ENCODE measurements at places on chromosomes 16 and 17.

DNA sequence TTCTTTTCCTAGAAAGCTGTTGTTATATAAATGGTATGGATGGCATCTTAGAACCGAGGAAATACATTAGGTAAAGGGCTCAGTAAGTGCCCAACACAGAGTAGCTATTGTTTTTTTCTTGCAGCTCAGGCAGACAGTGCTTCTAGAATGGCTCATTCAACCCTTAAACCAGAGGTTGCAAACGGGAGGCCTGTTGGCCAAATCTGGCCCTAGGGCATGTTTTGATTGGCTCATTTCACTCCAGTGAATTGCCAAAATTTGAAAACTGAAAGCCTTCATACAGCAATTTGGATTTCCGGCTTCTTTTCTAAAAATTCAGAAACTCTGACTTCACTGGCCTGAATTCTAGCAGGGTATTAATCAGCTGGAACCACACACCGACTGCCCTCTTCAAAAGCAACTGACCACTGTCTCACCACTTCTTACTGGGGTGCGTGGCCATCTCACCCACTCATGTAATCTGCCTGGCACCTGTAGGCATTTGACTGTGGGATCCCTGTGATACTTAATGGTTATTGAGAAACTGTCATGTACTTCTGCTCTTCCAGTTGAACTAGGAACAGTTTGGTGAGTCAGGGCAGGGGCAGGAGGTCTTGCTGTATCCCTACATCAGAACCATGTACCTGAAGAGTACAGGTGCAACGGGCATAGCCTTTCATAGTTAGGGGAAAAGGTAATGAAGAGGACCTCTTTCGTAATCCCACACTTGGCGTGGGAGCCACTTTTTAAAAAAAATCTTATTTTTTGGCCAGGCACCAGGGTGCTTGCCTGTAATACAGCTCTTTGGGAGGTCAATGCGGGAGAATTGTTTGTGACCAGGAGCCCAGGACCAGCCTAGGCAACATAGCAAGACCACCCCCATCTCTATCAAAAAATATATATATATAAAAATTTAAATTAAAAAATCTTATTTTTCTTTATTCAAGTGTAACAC is 53.6 kb upstream of the SCNN1B start:
- DNase-seq: no peak

DNA sequence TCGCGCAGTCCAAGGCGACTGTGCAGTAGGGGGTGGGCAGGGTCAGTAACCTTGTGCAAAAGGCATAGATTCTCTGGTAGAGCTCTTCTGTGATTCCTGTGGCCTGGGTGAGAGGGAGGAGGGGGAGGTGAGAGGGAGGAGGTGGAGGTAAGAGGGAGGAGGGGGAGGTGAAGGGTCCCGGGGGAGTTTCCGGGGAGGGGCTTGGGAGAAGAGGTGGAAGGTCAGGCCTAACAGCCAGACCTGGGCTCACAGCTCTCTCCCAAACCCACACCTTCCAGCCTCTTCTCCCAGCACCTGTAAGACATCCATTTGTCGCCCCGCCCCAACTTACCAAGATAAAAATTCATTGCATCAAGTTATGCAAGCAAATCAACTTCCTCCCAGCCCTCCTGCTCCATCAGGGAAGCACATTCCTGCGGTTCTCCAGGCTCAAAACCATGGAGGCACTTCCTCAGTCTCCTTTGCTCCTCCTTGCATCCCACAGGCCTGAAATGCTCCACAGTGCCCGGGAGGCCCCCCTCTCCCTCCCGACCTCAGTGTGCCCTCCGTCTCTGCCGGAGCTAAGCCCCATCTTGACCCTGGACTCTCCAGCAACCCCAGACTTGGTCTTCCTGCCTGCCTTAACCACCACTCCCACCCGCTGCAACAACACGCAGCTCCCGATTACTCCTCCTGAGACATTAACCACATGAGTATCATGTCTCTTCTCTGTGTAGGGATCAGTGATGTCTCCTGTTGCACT is 30.5 kb downstream of the PIK3R6 start:
- no peak for DNase-seq

DNA sequence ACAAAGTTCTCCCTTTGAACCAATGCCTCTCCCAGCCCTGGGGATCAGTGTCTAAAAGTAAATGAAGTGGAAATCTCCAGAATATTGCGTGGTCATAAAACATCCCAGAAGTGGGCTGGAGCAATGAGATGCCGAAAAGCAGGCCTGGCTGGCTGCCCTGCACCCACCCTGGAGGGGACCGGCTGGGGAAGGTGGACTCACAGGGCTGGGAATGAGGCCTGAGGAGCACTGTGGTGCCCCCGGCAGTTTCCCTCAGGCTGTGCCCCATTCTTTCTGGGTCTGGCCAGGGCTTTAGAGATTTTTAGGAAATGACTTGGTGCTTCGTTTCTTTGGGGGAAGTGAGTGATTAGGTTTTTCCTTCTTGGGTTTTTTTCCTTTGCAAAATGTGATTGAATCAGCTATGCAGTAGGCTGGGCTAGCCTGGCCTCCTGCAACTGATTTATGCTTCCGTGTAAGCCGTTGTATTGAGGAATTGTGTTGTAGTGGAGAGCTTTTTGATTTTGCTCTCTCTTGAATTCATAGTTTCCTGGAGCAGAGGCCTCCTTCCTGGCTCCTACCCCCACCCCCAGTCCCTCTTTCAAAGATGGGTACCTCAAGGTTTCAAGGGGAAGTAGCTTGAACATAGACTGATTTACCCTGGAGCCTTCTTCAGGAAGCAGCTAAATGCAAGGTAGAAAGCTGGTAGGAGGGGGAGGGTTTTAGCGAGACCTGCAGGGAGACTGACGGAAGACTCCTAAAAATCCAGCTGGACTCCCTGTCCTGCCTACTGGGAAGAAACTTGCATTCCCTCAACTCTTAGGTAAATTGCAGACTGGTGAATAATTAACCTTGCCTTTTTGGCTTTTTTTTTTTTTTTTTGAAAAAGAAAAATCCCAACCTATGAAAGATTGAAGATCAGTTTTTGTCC is 170.2 kb downstream of the RAB11FIP4 start:
- no peak for DNase-seq

DNA sequence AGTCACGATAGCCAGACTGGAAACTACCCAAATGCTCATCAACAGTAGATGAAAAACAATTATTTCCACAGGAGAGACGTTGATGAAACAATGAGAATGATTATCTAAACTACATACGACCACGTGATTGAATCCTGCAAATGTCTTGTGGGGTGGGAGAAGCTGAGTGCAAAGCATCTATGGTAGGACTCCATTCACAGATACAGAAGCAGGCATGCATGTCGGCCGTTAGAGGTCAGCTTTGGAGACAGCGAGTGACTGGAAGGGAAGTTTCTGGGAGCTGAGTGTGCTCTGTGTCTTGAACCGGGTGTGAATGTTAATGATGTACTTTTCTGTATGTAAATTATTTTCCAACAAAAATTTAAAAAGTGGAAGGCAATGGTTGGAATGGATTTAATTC is 71.5 kb upstream of the DNAJA2 start:
- peak; percentile 24 for DNase-seq

- peak; percentile 46 for DNase-seq
Measured at GRCh38 chr17:56624309-56624708, 30.8 kb downstream of the NOG start.

DNA sequence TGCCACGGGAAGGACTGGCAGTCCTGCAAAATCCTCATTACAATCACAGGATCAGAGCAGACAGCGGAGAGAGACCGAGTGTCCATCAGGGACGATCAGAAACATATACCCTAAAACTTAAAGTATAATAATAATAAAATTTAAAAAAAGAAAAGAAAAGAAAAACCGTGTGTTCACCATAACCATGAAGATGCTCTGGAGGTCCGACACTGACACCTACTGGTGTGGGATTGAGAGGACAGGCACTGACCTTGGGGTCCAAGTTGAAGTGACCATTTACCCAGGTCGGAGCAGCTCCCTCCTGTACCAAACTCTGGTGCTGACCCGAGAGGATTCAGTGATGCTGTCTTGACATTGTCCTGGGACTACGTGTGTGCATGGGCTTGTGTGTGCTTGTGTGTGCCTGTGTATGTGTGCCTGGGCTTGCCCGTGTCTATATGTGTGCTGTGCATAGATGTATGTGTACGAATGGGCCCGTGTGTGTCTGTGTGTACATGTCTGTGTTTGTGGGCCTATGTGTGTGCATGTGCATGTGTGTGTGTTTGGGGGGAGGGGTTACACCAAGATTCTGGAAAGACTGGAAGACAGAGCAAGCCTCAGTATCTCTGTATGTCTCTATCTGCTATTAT is 10.0 kb upstream of the CD300LD start:
- peak; percentile 62 for DNase-seq

DNA sequence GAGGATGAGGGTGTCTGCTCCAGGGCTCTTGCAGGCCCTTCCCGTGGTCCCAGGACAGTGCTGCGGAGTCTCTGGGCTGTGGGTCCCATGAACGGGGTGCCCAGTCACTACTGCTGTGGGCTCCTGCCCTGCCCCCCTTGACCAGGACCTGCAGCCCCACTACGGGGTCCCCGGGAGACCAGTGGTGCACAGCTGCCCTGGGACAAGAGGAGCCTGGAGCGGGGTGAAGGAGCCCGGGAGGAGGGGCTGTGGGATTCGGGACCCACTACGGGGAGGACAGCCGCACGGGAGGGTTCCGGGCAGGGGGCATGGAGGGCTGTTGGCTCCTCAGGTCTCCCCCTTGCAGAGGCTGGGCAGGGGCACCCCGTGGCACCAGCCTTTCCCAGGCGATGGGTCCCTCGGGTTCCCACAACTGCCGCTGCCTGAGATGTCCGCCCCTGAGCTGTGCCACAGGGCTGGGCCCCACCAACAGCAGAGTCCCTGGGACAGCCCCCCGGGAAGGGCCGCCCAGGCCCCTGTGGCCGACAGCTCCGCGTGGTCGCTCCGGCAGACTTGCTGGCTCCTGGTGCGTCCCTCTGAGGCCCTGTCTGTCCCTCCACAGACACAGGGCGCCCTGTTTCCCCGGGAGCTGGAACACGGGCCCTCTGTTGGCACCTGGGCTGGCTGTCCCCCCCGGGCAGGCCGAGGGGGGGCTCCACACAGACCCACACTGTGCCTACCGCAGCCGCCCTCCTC is 52.1 kb upstream of the GNG13 start:
- DNase-seq: no peak

- DNase-seq: peak; percentile 59
Measured at GRCh38 chr17:80781211-80781610, 210.4 kb upstream of the CHMP6 start.

GRCh38 chr17:45224671-45225050 is 3.0 kb downstream of the FMNL1 start:
- no peak for DNase-seq

GRCh38 chr17:28717578-28718332 is at the start of gene RAB34:
Gene RAB34, minus strand, starts transcription at chr17:28717868. Its CDS starts 602 bp downstream, at chr17:28717266.
- no peak for DNase-seq

DNA sequence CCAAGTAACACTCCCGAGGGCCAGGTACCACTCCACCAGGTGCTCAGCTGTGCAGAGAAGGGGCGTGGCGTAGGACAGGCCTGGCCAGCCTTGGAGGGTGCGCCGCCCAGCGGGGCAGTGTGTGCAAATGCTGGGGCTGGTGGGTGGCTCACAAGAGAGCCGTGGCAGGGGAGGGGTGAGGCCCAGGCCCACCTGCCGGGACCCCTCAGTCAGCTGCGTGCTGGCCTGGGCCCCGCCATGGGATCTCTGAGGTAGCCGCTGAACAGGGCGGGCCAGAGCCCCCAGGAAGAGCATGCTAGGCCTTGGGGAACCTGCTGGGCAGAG is 8.8 kb downstream of the TPSG1 start:
- no peak for DNase-seq

DNA sequence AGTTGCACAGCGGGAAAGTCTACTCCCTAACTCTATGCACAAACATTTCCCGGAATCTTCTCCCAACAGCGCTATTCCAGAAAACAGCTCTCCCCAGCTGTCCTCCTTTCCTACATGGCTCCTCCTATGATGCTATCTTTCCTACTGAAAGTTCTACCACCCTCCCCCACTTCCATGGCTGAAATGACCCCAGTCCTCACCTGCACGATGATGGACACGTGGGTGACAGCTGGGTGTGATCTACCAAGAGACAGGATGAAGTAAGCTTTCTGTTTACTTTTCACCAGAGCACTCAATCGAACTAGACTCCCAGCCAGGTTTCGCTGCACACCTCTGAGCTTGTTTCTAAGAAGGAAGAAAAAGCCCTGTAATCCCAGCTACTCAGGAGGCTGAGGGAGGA is 10.7 kb downstream of the CTC1 start:
- DNase-seq: no peak

DNA sequence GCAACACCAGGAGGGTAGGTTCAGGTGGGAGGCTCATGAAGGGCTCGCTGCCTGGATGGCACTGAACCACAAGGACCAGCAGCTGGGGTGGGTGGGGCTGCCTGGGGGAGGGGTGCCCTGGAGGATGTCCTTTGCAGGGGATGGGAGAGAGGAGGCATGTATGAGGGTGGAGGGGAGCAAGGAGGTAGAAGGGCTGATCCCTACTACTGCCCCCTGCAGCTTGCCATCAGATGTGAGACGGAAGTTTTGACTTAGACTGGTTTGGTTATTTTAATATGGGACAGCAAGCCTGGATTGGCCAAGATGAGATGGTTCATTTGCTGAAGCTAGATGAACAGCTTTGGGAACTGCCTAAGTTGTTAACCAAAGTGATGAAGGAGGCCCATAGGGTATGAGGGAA is 115.9 kb downstream of the SEC14L1 start:
- DNase-seq: no peak

DNA sequence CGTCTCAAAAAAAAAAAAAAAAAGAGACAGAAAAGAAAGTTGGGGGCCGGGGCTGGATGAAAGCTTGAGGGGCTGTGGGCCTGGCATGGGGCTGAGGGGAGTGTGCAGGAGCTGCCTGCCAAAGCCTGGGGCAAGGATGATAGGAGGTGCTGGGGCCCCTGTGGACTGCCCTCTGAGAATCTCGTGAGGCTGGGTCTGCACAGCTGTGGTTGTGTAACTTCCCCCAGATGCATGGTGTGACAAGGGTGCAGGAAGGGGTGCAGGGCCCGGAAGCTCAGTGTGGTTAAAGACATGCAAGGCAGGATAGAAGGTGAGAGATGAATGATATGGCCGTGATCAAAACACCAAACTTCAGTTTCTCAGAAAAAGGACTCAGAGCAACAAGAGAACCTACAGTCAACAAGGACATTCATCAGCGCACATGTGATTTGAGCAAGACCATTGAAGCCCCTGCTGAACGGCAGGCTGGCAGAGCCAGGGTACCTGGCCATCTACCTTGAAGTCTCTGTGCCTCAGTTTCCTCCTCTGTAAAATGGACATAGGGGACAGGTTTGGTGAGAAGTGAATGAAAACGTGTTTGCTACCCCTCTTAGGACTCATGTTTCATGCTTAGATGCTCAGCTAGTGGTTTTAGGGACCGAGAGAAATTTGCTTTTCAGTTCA is 9.6 kb downstream of the IL32 start:
- peak; percentile 93 for DNase-seq

- no peak for DNase-seq
Measured at GRCh38 chr17:81412490-81413093, 17.3 kb downstream of the BAHCC1 start.

DNA sequence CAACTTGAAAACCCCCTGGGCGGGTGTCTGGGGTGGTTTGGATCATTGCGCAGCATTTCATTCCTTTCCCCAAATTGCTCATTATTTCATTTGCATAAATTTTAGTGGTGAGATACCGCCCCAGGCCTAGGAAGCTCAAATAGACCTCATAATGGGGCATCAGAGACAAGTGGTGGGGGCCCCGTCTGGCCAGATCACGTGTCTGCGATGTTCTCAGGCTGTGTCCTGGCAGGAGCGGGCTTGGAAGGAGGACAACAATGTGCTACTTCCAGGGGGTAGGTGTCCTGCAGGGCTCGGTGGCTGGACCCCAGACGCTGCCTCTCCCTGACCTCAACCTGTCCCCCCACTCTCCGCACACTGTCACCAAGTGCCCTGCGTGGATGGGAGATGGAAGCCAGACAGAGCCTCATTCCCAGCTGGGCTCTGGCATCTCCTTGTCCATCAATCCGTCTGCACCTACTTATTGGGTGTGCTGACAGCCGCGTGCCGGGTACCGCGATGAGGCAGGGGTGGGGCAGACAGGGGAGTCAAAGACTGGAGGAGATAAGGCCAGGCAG is 116.9 kb downstream of the NTN1 start:
- no peak for DNase-seq
